Stimulated activated CD4-positive, alpha-beta T cell treated with anti-CD3 and anti-CD28 coated beads, Interleukin-4, amount 100 ng/mL, for 1 hour (primary cell): ENCODE measurements at places on chromosomes 5 and 9.
A peak's percentile ranks its signal among the peaks of the same experiment; 100 is the strongest.

- no peak for DNase-seq
These were observed 109.7 kb upstream of the LHFPL2 start for GRCh38 chr5:78758169-78758839.

GRCh38 chr5:57207007-57207653 is 33.3 kb downstream of the GPBP1 start:
- no peak for DNase-seq

DNA sequence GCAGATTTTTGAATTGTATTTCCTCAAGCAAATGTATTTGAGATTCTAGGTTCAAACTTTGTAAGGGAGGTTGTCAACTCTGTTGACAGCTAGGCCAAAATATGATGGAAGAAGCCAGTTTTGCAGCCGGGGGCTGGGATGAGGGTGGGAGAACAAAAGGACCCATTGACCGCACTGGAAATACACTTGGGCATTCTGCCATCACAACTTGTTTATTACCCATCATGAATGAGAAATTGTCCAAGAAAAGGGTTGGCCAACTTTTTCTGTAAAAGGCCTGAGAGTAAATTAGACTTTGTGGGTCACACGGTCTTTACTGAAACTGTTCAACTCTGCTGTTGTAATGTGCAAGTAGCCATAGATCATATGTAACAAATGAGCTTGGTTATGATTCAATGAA is 221.3 kb upstream of the KLF9 start:
- no peak for DNase-seq

- no peak for DNase-seq
These were observed 18.0 kb downstream of the PRKAA1 start for GRCh38 chr5:40780199-40780598.

GRCh38 chr5:170630226-170630625 is 126.4 kb downstream of the KCNIP1 start:
- DNase-seq, result no peak

- DNase-seq, result no peak
These were observed 17.1 kb downstream of the ENG start for GRCh38 chr9:127837346-127837745.

- no peak for DNase-seq
These were observed 70.9 kb downstream of the SPRY4 start for GRCh38 chr5:142253938-142254337.

GRCh38 chr9:23606107-23606506 is 219.9 kb downstream of the ELAVL2 start:
- DNase-seq, result no peak

DNA sequence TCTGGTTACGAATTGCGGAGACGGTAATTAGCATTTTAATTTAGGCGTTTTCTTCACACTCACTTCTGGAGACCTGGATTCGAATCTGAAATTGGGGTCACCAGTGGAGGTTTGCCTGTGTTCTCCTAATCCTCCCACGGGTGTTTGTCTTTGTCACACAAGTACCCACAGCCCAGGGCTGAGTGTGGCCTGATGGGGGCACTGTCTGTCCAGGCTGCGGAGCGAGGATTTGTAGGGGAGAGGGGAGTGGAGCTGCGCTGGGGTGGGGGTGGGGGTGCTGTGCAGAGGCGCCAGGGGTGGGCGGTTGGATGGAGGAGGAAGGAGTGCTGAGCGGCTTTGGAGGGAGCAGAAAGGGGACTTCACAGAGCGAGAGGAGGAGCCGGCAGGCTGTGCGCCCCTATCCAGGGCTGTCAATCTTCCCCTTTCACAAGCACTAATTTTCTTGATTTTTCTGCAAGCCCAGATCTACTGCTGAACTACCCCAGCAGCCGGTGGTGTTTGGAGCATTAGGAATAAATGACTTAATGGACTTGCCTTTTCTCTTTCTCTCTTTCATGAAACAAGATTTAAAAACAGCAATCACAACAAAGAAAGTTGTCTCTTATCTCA is 53.1 kb downstream of the TSPAN17 start:
- no peak for DNase-seq

DNA sequence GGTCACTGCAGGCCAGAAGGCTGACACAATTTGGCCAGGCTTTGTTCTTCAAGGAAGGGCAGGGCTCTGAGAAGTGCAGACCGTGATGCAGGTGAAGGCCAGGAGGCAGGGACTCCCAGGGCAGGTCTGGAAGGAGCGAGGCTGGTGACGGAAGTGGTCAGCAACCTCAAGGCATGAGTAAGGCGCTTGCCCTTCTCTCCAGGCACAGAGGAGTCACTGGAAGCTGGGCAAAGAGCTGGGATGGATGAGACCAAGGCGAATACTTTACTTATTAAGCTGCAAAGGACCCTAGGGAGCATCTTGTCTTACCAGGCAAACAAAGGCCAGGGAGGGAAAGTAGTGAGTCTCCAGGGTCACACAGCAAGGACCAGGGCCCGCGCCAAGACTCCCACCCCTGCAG is 18.6 kb downstream of the IRF1 start:
- no peak for DNase-seq

- DNase-seq, result no peak
These were observed 121.8 kb downstream of the DOCK2 start for GRCh38 chr5:169758886-169759285.

DNA sequence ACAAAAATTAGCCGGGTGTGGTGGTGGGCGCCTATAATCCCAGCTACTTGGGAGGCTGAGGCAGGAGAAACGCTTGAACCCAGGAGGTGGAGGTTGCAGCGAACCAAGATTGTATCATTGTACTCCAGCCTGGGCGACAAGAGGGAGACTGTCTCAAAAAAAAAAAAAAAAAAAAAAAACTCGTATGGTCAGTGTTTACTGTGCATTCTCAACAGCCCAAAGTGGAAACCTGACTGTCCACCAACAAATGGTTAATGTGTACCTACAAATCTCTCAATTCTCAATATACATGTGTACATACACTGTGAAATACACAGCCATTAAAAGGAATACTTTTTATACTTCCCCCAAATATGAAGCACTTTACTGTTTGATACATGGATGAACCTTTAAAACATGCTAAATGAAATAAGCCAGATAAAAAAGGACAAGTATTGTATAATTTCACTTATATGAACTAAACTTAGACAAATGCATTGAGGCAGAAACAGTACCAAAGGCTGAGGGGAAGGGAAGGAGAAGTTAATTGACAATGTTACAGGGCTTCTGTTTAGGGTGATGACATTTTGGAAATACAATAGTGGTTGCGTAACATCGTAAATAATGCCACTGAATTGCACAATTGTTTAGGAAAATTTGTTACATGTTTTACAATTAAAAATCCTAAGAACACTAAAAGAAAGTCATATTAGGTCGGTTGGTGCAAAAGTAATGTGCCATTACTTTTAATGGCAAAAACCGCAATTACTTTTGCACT is 16.5 kb downstream of the DNAJA1 start:
- no peak for DNase-seq

DNA sequence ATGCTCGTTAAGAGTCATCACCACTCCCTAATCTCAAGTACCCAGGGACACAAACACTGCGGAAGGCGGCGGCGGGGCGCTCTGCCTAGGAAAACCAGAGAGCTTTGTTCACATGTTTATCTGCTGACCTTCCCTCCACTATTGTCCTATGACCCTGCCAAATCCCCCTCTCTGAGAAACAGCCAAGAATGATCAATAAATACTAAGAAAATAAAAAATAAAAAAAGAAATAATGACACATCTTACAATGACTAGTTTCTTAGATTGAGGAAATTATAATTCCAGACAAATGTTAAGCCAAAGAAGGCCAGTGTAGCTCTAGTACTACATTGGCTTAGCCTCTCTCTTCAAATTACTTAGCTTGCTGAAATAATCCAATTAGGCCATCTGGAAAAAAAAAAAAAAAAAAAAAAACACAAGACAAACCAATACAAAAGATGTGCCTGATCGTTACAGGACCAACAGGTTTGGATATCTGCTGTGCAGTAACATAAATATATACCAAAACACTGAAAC is 58.0 kb downstream of the ANXA2R start:
- no peak for DNase-seq

- DNase-seq, result peak; percentile 93
These were observed 1.6 kb upstream of the GADD45G start for GRCh38 chr9:89602978-89603766.

GRCh38 chr9:117720987-117721386 is 16.8 kb downstream of the TLR4 start:
- no peak for DNase-seq
